Foreskin melanocyte (primary cell): ENCODE measurements at places on chromosomes 5 and 9.

DNA sequence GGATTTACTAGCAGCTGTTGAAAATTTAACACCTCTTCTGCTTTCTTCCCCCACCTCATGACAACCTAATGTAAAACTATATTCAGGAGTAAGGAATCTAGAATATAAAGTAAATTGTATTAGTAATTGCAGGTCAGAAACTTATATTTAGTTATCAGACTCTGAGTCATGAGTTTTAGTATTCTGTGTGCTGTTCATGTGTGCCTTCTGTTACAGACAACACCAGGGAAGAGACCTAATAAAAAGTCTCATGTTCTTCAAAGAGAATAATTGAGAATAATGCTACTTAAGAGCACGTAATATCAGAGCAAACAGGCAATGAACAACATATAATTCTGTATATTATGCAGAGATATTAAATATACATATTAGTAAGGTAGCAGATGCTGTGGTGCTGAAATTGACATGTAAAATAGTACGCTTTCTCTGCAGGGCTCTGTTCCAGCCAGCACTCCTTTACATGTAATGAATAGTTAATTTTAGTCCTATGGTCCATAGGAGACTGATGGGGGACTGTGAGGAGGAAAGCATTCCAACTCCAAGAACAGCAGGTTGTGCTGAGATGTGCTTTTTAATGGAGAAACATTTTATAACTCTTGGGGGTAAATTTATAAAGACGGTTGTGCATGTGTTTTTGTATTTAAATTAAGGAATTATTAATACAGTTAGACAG, 106.4 kb downstream of the ZSWIM6 start:
- DNase-seq, result no peak

DNA sequence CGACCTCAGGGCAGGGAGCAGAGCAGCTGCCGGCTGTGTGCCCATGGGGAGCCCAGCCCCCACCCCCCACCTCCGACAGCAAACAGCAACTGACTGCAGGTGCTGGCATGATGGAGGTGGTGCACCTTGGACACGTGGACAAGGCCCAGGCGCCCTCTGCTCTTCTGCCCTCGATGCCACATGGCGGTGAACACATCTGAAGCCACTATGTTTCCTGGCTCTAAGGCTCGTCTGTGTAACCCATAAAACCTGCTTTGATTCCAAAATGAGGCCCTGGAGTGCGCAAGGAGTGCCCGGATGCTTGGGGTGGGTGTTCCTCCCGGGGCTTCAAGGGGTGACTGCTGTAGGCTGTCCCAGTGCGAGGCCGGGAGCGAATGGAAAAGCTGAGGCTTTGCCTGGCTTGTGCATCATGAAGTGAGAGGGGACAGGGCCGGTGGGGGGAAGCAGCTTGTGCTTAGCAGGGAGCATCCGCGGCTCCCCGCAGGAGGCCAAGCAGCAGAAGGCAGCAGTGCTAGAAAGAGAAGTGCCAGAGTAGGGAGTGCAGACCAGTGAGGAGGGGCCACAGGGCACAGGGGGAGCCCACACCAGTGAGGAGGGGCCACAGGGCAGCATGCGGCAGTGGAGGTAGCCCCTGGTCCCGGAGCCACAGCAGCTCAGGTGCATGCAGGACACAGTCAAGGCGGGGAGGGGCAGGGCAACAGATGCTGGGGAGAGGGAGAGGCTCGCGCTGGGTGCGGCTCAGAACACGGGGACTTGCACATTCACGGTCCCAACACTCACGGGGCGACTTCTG, 30.0 kb downstream of the NKD2 start:
- DNase-seq, result no peak

DNA sequence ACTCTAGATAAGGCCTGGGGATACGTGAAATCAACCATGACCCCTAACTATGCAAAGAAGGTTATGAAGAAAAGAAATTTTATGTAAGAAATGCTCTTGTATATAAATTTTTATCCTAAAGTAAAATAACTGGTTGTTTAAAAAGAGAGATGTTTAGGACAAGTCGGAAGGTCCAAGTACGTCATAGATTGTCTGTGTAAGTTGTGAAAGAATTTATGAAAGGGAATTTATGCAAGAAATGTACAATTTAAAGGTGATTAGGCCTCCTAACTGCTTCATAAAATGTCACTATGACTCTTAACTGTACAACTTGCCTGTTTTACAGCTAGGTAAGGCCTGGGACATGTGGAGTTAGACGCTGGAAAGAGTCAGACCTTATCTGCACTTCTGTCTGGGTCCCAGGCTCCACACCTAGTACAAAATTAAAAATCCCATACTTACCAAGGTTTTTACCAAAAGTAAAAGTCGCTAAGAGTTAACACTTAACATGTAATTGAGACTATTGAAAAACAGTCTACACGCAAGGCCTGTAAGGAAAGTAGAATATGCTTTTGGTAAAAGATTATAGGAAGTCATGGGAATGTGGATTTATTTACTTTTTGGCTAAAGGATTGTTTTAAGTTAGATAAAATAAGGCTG, 77.4 kb downstream of the KIAA0825 start:
- DNase-seq, result no peak

DNA sequence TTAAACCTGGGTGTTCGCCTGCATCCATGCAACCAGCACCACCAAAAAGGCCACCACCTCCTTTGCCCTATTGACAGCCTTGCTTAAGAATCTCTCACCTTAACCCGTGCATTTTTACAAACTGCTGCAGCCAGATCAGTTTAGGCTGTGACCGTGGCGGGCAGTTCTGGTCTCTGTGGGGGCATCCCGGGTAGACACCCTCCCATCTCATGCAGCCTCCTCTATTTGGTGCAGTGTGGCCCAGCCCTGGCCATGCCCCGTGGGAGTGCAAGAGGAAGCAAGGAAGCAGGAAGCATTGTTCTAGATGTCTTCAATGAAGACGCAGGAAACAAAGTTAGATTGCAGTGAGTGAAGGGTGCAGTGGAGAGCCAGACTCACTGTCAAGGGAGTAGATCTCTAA, 108.8 kb upstream of the MVB12B start:
- DNase-seq, result no peak
